NCI-H345 (cell line): ENCODE measurements at places on chromosomes 5 and 9.

DNA sequence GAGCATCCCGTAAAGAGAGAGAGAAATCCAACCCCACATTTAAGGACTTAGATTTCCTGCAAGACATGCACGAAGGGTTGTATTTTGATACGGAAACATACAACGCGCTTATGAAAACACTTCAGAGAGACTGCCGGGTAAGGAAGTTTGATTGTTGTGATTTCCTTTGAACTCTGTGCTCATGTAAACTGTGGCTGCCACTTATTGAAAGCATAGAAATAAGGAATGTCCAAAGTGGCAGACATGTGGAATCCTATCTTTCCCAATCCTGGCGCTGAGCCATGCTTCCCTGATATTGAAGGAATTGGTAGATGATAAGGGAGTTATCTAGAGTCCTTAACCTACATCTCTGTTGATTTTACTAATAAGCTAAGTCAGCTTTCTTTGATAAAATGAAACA is 119.4 kb downstream of the PRKACG start:
- DNase-seq = no peak

GRCh38 chr9:3677541-3677940 is 151.7 kb upstream of the RFX3 start:
- DNase-seq = no peak

DNA sequence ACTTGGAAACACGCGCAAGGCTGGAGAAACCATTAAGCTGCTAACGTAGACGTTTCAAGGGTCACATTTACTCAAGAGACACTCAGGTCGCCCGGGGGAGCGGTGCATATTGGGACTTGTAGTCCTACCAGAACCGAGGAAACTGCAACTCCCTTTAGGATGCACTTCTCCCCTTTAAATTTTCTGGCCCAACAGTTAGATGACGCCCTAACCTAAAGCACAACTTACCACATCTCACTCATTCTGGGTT is 384 bp upstream of the DMXL1 start:
- DNase-seq = no peak

DNA sequence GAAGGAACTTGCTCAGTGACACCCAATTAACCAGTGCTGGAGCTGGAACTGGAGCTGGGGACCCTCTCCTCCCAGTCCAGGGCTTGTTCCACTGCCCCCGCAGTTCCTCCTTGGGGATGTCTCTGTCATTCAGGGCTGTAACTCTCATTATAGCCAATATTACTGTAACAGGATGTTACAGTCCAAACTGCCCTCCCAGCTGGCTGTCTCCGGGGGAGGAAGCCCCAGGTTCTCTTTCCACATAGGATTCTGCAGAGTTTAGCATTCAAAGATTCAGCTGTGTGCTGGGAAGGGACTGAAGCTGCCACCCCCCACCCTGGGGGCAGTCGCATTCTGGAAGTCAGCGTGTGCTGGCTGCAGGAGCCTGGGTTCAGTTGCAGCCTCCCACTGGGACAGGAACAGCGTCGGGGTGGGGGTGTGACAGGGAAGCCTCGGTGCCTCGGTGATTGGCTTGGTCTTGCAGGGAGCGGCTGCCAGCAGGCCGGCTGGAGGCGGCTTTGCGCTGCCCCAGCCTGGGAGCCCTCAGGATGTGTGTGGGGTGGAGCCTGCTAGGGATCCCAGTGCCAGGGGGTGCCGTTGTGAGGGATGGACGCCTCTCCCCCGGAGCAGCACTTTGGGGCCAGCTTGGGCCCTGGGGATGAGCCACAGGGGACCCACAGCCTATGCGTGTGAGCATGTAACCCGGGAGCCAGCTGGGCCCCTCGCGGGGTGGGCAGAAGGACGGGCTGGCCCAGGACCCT is 101.1 kb downstream of the RGS3 start:
- DNase-seq = no peak

GRCh38 chr9:20989923-20990341 is 41.5 kb downstream of the HACD4 start:
- DNase-seq = no peak

DNA sequence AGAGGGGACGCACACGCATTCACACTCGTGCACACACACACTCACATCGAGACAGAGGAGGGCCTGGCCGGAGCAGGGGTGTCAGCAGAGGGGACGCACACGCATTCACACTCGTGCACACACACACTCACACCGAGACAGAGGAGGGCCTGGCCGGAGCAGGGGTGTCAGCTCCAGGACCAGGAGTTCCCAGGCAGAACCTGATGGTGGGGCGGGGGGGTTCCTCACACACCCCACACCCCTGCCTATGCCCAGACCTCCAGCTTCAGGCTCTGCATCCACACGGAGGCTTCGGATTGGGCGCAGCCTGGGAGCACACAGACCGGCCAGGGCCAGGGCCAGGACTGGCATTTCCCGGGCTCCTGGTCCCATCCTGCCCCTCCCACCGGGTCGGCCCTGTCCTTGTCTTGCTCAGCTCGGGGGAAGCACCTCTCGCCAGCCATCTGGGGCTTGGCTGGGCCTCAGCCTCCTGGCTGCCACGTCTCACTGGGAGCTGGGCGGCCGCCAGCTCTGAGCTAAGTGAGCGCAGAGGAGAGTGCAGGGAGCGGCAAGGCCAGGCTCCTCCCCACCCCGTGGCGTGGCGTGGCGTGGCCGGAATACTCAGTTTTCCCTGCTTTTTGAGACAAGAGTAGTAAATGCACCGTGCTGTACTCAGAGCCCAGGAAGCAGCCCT is 31.3 kb downstream of the ADAMTS2 start:
- DNase-seq = no peak

DNA sequence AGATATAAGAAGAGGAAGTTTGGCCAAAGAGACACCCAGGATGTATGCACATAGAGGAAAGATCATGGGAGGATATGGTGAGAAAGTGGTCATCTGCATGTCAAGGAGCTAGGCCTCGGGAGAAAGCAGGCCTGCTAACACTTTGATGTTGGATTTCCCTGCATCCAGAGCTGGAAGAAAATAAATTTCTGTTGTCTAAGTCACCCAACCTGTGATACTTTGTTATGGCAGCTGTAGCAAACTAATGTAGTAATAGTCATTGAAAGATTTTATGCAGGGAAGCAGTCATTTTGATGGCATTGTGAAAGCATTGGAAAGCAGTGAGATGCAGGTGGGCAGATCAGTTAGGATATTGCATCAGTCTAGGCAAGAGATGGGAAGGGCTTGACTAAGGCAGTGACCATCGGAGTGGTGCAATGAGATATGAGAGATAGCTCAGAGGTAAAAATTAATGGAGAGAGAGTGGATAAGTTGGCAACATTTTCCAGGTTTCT is 24.5 kb upstream of the FOCAD start:
- DNase-seq = no peak

- DNase-seq = no peak
Measured at GRCh38 chr9:135887585-135888050, 19.7 kb downstream of the CAMSAP1 start.

GRCh38 chr9:4805191-4805918 is 12.6 kb downstream of the RCL1 start:
- no peak for DNase-seq

DNA sequence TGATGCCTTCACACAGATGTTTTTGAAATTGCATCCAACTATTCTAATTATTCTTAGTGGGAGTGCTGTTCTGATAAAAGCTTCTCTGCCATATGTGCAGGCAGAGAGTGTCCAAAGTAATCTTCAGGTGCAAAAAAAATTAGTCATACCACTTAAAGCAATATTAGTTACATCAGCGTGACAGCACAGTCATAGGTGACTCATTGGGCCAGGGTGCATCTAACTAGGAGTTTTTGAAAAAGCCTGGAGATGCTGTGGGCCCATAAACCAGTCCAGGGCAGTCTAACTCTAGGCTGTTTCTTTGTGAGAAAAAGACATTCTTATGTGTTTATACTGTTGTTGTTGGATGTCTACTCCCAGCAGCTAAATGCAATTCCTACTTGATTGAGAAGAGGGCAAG is 33.0 kb upstream of the C6 start:
- no peak for DNase-seq

DNA sequence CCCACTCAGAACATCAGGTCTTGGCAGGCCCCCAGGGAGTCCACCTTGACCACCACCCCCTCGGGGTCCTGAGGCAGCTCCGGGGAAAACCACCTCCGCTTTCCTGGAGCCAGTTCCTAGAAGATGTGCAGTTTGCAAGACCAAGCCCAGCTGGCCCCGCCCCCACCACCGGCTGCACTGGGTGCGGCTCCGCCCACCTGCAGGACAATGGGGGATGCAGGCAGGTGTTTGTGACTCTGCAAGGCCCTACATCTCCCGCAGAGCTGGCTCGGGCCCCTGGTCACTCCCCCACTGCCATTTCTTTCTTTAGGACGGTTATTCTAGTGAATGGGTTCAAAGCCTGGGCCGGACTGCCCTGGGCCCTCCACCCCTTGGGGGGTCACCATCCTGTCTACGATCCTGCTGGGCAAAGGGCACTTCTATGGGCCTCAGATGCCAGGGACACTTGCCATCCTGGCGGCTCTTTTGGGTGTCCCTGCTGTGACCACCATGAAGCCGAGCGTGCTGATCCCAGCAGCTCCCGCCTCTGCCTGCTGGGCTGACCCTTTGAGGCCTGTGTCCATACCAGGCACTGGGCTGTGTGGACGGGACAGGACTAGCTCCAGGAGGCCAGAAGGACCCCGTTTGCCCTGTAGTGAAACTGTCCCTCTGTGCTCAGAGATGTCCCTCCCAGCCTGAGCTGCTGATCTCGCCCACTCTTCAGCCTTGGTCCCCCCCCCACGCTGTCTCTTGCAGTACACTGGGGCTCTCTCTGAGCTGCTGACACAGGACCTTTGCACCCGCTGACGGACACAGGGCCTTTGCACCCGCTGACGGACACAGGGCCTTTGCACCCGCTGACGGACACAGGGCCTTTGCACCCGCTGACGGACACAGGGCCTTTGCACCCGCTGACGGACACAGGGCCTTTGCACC is 5.9 kb upstream of the NACC2 start:
- peak; percentile 82 for DNase-seq

GRCh38 chr5:146722361-146722779 is 156.2 kb downstream of the PPP2R2B start:
- no peak for DNase-seq

DNA sequence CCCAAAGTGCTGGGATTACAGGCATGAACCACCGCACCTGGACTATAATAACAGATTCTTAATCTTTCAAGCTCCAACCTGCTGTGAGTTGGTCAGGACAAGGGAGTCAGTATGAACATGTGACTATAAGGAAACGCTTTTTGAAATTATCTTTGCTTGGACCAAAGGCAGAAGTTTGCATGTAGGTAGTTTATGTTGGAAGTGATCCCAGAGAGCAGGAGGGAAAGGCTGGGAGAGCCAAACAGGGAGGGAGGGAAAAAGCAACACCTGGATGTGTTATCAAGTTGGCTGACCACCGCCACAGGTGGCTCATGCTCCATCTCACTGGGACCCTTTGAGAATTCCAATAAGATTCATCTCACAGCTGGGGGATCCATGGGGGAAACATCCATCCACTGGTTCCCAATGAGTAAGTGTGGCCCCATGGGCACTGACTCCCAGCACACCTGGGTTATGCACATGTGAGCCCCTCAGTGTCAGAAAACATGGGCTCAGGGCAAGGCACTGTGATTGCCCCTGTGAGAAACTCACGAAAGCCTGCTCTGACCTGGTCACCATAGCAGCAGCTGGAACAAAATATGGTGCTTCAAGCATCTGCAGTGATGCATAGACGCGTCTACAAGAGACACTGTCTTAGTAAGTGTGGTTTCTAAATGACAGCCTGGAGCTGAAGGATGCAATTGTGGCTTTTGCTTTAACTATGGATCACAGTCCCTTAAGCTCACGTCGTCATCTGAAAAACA is 62.1 kb downstream of the ARSB start:
- no peak for DNase-seq

GRCh38 chr5:78653681-78654366 is 5.3 kb upstream of the LHFPL2 start:
- no peak for DNase-seq

- no peak for DNase-seq
Measured at GRCh38 chr9:116992865-116993264, 305.8 kb downstream of the TRIM32 start.

DNA sequence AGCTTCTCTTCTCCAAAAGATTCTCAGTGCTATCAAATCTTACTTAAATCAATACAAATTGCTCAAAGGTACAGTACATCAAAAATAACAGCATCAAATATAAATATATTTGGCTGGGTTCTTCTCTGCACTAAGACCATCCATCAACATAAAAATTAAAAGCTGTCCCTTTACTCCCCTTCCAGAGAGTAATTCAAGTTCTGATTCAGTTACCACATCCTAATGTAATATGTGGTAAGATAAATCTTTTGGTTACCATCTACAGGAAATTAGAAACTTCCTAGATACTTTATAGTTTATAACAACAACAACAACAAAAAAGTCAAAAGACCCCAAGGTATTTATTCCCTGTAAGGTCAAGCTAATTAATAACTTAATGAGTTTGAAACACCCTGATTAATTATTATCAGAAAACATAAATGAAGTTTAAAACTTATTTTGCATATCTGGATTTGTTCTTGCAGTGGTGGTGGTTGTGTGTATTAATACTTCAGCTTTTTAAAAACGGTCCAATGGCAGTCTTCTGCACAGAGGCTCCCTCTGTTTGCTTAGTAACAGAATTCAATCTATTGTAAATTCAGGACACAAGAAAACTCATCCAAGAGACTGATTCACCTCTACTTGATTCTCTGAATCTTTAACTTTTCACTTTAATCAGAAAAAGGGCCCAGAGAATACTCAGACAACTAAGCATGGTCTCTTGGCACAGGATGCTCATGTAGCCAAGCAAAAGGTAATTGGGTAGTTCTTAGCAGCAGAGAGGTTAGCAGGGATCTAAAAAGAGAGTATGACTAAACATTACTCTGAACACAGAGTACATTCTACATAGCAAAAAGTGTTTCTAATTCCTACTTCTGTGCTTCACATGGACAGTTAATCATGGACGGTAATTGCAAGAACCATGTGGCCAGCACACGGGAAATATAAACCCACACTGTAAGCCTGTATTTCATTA is 20.1 kb downstream of the DIAPH1 start:
- no peak for DNase-seq

GRCh38 chr9:135932656-135933055 is 25.3 kb upstream of the CAMSAP1 start:
- DNase-seq = no peak

DNA sequence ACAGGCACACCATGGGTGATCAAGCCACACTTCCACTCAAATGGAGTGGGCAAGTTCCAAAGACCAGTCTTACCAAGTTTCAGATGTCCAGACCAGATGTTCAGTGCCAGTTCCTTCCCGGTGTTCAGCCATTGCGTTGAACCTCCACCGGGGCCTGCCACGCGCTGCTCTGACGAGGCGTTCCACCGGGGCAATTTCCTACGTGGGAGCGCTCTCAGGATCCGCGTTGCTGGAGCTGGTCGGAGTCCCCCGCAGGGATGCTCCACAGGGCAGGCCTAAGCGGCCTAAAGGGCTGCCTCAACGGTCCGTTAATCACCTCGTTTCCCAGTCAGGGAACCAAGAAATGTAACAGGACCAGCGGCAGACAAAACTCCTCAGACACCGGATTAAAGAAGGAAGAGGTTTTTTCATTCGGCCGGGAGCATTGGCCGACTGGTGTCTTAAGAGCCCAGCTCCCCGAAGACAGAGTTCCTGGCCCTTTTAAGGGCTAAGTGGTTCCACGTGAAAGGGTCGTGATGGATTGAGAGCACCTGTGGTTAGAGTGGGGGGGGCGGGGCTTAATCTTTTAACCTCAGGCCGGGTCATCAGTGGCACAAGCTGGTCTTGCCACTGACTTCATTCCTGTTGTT is 35.7 kb upstream of the PPP1R26 start:
- DNase-seq = no peak
